GM12892 (cell line): ENCODE measurements at places on chromosomes 1 and 21.

GRCh38 chr1:43958351-43959255 is 11.2 kb upstream of the DPH2 start:
- no peak for DNase-seq

DNA sequence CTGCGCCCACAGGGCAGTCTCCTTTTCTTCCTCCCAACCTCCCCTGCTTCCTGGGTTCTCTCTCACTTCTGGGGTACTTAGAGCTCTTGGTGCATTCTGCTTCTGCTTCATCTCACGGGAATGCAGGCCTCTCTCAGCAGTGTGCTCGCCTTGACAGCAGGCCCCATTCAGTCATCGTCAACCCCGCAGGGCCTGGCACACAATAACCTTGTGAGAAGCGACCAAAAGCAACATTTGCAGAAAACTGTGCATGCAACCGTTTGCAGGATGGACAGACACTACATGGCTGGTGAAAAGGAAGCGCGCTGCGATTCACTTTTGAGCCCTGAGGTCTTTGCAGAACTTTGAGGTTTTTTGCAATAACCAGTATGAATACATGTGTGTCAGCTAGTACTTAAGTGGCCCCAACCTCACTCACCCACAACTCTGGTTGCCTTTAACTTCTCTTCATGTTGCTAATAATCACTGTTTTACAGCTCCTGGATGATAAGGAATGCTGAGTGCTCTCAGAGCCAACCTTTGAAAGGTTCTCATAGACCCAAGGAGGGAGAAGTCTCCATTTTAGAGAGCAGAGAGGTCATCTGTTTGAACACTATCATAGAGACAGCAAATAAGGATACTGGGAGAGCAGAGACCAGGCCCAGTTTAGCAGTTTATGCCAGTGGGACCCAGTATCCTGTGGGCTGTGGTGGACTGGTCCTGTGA is 2.5 kb upstream of the CD160 start:
- DNase-seq, result no peak

GRCh38 chr1:244874974-244875579 is 10.7 kb upstream of the HNRNPU start:
- no peak for DNase-seq

GRCh38 chr1:94925561-94926125 is 1.3 kb downstream of the CNN3 start:
- DNase-seq, result peak; percentile 11

DNA sequence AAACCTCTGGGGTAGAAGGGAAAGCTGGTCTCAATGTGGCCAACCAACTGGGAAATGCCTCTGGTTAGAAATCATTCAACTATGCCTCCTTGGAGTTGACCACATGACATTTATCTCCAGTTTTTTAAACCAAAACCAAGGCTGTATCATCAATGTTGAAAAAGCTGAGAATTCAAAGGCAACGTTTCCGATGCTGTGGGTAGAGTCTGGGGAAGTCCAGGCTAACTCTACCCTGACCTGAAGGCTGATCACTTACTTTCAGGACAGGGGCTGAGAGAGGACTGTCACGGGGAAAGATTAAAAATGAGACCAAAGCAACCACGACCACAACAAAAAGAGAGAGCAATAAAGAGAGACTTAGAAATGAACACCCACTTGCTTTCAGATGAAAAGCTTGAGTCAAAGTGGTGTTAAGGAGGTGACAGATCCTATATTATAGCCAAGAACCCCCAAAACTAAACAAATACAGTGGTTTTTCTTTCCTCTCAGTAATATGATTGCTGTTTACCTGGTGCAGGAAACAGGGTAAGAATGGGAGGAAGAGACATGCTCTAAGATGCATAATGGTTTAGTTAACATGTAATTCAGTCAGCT is 90.8 kb upstream of the TNFSF4 start:
- peak; percentile 11 for DNase-seq

DNA sequence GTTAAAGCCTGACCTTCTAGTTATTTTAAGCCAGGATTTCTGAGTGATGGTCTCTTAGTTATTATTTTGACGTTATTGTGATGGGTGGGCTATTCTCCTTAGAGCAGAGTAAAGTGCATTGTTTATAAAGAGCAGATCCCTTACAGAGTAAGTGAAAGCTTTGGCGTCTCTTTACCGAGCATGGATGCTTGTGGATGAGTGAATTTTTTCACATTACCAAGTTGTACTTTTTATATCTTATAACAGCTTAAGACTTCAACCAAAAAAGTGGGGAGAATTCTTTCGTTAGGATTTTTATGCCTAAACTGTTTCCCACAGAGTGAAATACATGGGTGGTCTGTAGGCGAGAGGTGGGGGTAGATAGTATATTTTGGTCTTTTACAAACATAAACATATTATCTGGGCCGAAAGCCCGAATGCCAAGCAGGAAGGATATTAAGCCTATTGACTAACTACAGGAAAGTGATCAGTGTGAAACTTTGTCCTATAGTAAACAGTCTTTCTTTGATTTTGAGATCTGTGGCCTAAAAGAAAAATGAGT is 279.1 kb upstream of the C1orf105 start:
- DNase-seq, result no peak

- DNase-seq, result no peak
Observed at GRCh38 chr1:108877348-108878159, 769 bp downstream of the GPSM2 start.

DNA sequence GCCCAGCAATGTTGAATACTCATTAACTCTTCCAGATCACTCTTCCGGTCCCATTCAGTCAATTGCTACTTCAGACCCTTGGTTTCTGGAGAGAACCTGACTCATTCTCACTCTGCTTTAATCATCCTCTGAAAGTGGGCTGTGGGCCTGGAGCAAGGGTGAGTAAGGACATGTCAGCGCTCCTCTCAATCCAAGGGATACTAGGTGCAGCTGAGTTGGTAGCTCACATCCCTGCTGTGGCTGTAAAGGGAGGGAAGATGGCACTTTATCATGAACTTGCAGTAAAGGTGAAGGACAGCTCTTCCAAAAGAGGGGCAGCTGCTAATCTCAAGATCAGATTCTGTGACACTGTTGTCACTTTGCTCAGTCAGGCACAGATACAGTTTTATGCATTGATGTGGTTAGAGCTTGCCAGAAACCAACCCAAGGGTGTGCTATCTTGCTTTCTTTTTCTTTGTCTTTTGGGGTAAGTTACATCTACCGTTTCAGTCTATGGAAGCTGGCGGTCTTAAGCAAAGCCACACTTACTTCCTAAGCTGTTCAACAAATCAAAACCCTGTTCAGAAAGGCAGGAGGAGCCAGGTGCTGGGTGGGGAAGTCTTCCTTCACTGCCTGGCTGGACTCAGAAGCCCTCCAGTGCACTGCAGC is 26.5 kb upstream of the NTPCR start:
- DNase-seq, result no peak

GRCh38 chr1:9787702-9788101 is 36.1 kb downstream of the CLSTN1 start:
- no peak for DNase-seq

DNA sequence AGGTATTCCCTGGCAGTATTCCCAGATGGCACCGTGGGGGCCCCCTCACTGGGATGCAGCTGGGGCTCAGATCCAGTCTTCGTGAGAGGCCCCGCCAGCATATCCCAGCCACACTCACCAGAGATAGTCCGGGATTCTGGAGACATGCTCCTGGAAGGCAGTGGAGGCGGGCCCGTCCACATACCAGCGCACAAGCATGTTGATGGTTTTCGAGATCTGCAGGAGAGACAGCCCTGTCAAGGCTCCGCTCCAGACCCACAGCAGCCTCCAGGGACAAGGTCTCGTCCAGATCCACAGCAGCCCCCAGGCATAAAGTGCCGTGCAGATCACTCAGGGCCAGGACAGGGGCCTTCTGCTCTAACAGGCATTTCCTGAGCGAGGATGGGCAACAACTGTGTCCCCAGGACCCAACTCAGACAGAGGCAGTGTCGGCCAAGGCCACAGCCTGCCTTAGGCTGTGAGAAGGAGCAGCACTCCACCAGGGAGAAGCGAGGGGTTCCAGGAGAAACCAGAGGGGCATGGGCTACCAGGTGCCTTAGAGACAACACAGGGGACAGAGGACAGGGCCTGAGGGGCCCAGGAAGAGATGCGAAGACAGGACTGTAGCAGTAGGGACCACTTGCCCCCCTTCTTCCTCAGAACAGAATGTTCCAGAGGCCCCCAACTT is 14.8 kb downstream of the LSS start:
- no peak for DNase-seq

DNA sequence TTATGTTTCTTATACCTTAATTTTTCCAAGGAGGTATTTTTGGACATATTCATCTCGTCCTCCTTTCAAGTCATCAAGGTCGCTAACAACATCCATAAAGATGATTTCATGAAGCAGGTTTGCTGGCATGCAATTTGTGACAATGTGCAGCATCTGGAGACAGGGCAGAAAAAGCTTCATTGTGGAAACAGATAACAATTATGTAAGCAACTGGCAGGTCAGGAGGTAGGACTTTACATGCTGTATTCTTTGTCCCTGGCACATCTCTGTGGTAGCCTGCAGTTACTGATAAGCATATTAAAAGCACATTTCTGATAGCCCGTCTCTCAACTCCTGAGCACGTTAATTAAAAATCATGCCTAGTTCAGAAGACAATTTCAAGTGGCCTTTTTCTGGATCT is 156.8 kb downstream of the LEPR start:
- DNase-seq, result no peak

DNA sequence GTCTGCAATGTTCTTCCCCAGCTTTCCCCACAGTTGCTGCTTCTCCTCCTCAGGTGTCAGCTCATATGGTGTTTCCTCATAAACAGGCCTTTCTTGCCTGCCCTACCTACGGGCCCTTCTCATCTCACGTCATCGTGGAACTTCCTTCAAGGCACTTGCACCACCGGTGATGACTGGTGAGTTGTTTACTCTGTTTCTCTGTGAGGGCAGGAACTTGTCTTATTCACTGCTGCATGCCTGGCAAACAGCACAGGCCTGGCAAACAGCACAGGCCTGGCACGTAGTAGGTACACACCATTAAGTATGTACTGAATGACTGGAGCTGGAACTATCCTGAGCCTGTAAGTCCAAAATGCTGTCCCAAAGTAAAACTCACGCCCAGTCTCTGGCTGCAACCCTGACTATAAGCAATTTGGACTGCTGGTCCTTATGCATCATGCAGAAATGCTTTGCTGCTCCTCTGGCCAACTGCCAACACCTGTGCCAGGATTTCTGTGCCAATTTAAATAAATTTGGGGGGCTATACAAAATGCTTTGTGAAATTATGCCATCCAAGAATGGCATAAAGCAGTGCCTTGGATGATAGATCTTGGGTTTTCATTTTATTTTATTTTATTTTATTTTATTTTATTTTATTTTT is 25.7 kb downstream of the STK40 start:
- no peak for DNase-seq

DNA sequence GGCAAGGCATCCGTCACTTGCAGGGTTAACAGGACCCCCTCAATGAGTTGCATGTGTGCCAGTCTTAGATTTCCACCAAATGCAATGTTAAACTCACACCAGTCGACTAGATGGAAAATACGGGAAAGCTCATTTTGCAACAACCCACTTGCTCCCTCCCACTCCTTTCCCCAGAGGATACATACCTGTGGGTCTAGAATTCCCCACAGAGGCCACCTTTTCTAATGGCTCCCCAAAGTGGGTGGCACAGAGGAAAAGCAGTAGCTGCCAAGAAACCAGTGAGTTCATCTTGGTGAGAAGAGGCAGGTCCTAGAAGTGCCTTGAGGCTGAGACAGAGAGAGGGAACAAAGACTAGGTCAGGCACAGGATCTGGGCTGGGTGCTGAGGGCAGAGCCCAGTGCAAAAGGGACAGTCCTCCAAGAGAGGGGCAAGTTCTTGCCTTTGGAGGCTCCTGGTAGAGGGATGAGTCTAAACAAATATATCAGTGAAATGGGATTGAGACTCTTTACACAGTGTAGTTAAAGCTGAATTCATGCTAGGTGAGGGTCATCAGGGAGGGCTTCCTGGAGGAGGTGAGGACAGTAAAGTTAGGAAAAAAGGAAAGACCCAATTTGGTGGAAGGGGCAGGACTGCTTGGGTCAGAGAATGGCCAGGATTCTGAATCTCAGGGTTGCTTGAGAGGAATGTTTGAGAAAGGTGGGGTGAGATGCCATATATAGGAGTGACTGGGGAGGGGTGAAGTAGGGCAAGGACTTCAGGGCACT is 3.5 kb downstream of the KISS1 start:
- DNase-seq, result no peak

GRCh38 chr1:10555635-10556429 is 81.1 kb downstream of the PEX14 start:
- no peak for DNase-seq

GRCh38 chr21:45570826-45571601 is 28.8 kb upstream of the SLC19A1 start:
- no peak for DNase-seq

DNA sequence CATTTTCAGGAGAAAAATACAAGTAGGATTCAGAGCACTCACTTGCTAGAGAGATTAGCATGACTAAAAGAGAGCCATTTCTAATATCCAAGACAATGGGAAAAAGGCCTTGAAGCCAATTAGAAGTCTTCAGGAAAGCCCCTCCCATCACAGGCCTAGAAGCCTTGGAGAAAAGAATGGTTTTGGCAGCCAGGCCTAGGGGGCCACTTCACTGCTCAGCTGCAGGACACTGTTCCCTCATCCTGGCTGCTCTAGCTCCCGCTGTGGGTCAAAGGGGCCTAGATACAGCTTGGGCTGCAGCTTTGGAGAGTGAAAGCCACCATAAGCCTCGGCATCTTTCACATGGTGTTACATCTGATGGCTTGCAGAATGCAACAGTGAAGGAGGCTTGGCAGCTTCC is 62.8 kb downstream of the RGS4 start:
- DNase-seq, result no peak

DNA sequence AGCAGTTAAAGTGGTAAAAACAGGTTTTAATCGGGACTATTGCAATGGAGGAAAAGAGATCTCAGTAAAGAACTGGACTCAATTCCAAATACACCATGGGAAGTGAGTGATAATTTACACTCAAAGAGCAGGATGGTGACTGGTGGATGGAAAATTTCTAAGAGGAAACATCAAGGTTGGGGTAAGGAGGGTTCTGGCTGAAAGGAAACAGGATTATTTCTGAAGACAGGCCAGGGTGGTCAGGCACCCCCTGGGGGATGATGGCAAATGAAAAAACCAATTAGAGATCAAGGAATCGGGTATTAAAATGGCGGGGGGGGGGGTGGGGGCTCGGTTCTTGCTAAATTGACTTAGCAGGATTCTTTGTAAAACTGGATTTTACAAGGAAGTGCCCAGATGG is 12.3 kb upstream of the HSD11B1 start:
- DNase-seq, result no peak

- peak; percentile 12 for DNase-seq
Observed at GRCh38 chr1:109240158-109241152, 8.9 kb upstream of the CELSR2 start.
